Stimulated activated CD8-positive, alpha-beta memory T cell treated with anti-CD3 and anti-CD28 coated beads, Interleukin-4, amount 100 ng/mL, for 1 hour (primary cell): ENCODE measurements at places on chromosomes 4 and X.

DNA sequence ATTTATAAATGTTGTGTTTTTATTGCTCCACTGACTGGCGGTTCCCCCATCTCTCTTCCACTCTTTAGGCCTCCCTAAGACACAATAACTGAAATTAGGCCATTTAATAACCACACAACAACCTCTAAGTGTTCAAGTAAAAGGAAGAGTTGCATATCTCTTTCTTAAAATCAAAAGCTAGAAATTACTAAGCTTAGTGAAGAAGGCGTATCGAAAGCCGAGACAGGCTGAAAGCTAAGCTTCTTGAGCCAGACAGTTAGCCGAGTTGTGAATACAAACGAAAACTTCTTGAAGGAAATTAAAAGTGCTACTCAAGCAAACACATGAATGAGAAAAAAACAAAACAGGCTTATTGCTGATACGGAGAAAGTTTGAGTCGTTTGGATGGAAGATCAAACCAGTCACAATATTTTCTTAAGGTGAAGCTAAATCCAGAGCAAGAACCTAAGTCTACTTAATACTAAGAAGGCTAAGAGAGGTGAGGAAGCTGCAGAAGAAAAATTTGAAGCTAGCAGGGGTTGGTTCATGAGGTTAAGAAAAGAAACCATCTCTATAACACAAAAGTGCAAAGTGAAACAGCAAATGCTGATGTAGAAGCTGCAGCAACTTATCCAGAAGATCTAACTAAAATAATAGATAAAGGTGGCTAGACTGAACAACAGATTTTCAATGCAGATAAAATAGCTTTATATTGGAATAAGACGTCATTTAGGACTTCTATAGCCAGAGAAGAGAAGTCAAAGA, 194.0 kb upstream of the TTC29 start:
- no peak for DNase-seq

- no peak for DNase-seq
Observed at GRCh38 chr4:52552778-52553177, 106.3 kb downstream of the USP46 start.

GRCh38 chrX:37594755-37595382, 23.4 kb downstream of the LANCL3 start:
- DNase-seq, result no peak

DNA sequence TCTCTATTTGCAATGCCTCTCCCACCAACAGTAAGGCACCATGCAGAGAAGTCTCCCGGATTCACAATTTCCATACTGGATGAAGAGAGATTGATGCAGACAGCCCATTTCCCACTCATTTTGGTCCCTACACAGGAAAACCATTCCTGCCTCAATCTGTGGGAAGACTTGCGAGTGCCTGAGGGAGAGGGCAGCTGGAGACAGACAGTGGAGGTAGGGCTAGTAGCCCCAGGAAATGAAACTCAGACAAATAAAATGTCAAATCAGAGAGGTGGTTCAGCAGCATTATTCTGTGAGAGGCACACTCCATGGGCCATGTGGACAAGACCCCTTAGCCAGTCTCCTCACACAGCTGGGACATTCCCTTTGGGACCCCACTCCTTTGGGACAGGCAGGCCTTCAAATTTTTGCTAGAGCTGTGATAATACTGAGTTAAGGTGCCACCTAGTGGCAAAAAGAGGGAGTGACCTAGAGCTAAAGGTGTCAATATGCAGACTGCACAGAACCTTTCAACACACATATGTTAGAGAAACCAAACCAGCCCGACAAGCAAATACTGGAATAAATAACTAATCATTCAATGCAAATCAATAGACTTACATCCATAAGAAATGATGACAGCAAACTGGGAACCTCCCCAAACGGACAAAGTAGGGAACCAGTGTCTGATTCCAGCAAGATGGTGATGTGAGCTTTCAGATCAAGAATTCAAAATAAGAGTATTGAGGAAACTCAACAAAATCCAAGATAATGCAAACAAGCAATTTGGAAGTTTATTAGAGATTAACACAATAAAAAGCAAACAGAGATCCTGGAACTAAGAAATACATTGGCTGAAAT, 1865.3 kb upstream of the AGA start:
- DNase-seq, result no peak

DNA sequence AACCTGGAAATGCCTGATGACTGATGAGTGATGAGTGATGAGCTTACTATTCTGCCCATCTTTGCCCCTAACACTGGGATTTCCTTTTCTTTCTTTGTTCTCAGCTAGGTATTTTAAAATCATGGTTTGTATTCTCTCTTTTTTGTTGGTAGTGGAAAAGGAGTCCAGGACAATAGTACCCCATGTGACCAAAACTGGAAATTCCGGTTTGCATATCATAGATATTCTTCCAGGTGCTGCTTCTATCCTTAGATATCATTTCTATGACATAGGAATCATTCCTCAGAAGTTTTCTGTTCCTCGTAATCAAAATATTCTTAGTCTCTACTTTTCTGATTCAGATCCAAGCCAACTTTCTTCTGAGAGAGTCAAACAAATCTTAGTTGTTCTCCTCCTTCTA, 320.5 kb upstream of the TET2 start:
- no peak for DNase-seq

- no peak for DNase-seq
Observed at GRCh38 chr4:170109586-170110284, 20.0 kb upstream of the AADAT start.

DNA sequence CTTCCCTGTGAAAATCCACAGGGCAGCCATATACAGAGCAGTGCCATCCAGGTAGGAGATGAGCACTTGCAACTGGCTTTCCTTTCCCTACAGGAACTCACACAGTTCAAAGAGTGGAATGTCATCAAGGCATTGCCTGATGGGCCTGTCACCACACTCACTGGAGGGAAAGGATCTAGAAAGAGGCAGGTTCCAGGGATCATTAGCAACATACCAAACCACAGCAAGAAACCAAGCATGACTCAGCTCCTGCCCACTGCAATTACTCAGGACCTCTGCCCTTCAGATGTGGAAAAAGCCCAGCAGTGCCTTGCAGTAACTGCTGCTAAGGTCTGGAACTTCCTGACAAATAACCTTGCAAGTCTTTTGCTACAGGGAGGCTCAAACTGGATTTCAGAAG, 101.2 kb downstream of the ZNF674 start:
- DNase-seq, result no peak

GRCh38 chr4:88078579-88078978, 71.1 kb downstream of the PKD2 start:
- DNase-seq, result no peak

GRCh38 chrX:65985922-65986588, 53.8 kb downstream of the VSIG4 start:
- peak; percentile 7 for DNase-seq

DNA sequence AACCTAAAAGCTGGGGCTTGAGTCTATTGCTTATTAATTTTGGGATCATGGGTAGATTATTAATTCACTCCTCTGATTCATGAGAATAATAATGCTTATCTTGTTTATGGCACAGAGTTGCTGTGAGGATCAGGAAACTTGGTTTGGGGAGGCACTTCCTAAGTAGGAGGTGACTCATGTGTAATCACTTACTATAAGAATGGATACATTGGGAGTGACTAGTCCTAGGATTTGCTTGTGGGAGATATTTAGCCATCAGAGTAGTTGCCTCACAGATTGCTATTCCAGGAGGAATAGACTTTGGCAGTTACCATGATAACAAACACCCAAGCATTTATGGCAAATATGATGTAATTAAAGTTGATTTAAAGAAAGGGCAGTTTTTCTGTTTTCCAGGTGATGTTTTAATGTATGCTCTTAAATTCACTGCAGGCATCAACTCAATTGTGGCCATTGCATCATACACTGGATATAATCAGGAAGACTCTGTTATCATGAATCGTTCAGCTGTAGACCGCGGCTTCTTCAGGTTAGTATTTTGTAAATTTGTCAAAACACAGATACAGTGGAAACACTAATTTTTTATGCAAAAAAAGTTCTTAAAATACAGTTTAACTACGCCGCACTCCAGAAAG, 41.9 kb downstream of the POLR2B start:
- DNase-seq, result no peak
